ENCODE measurements at places on chromosomes 2 and 18. TPM values are rescaled to one million over a fixed set of nuclear protein-coding genes. Genes with fewer than 3 reads are reported as not detected.

HIBCH gene
- 10.7 TPM for total RNA-seq

MC4R gene
- not detected for total RNA-seq

IL36A gene
- total RNA-seq: not detected

RPRM gene
- 0.09 TPM for total RNA-seq

AQP4 gene
- not detected for total RNA-seq

CRACDL gene
- 2.3 TPM for total RNA-seq

EFHD1 gene
- total RNA-seq: 1.8 TPM

FNDC4 gene
- total RNA-seq: 4.1 TPM

AQP12A gene
- not detected for total RNA-seq

TMEM200C gene
- not detected for total RNA-seq

CCDC178 gene
- total RNA-seq: not detected

ANKRD30BL gene
- not detected for total RNA-seq

NCKAP5 gene
- 1.4 TPM for total RNA-seq

ATOH8 gene
- total RNA-seq: 7.8 TPM

GPR155 gene
- 0.39 TPM for total RNA-seq

OTX1 gene
- total RNA-seq: 2.4 TPM

RAB6D gene
- total RNA-seq: not detected

POTEJ gene
- total RNA-seq: not detected

LTBP1 gene
- 23.2 TPM for total RNA-seq

PLGLB1 gene
- total RNA-seq: not detected

CNRIP1 gene
- total RNA-seq: 2.3 TPM

CLIP4 gene
- total RNA-seq: 29.6 TPM

CENPO gene
- total RNA-seq: 43.1 TPM

PSTPIP2 gene
- 0.34 TPM for total RNA-seq

TNS1 gene
- 21.4 TPM for total RNA-seq

TIMM21 gene
- total RNA-seq: 57.6 TPM

IL1RL2 gene
- total RNA-seq: not detected

DES gene
- total RNA-seq: 0.18 TPM

CAPN14 gene
- total RNA-seq: not detected

GNAL gene
- total RNA-seq: 5.4 TPM

SP140L gene
- total RNA-seq: 4.4 TPM

ATG16L1 gene
- 40.4 TPM for total RNA-seq

UGT1A5 gene
- total RNA-seq: not detected

CHRNG gene
- total RNA-seq: not detected

TMEM127 gene
- total RNA-seq: 47.3 TPM

ALMS1 gene
- 10.1 TPM for total RNA-seq

FN1 gene
- total RNA-seq: 264 TPM

COL3A1 gene
- total RNA-seq: 0.28 TPM

VWC2L gene
- not detected for total RNA-seq

EVX2 gene
- total RNA-seq: not detected

TEKT4 gene
- total RNA-seq: not detected

KYNU gene
- 252 TPM for total RNA-seq

SLC4A3 gene
- 3.7 TPM for total RNA-seq

CERKL gene
- total RNA-seq: 0.24 TPM

ARPC2 gene
- total RNA-seq: 299 TPM

PKP4 gene
- total RNA-seq: 22.2 TPM
